ENCODE measurements at places on chromosomes 2 and 18.

GRCh38 chr2:104976603-104977120 is 61.2 kb upstream of the MRPS9 start:
- no peak for DNase-seq

DNA sequence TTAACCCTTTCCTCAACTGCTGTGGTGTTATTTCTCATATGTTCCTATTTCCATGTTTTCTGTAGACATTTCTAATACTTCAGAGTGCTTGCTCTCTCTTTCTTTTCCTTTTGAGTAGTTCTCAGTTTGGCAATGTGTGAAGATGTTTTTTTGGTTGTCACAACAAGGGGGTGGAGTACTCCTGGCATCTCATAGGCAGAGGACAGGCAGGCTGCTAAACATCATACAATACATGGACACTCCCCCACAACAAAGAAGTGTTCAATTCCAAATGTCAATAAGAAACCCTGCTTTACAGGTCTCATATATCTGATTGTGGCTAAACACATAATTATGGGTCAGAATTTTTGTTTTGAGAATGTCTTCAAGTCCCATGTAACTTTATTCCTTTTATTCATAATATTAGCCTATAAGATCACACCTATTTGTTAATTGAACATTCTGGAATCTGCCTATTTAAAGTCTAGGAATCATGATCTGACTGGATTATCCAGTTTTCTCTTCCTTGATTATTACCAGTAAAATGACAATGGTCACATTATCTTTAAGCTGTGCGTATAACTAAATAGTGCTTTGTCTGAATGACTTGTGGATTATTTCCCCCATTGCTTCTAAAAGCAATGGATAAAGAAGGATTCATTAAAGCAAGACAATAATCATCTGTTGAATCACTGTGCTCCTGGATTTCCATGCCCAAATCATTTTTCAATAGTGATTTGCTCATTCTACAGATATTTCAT is 46.8 kb upstream of the ITPRID2 start:
- no peak for DNase-seq

DNA sequence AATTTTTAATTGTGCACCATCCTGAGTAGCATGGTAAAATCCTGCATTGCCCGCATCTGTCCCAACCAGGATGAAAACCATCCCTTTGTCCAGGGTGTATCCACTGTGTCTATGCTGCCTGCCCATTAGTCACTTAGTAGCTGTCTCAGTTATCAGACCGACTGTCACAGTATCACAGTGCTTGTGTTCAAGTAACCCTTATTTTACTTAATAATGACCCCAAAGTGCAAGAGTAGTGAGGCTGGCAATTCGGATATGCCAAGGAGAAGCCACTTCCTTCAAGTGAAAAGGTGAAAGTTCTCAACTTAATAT is 8.8 kb downstream of the ITSN2 start:
- DNase-seq = no peak

- no peak for DNase-seq
Observed at GRCh38 chr18:14085770-14086457, 46.3 kb downstream of the ZNF519 start.

- no peak for DNase-seq
Observed at GRCh38 chr2:159206736-159207380, 79.6 kb downstream of the WDSUB1 start.

- no peak for DNase-seq
Observed at GRCh38 chr2:241868661-241869081, 858 bp upstream of the RTP5 start.

GRCh38 chr18:53789376-53790247 is 434.9 kb downstream of the MBD2 start:
- DNase-seq = no peak

DNA sequence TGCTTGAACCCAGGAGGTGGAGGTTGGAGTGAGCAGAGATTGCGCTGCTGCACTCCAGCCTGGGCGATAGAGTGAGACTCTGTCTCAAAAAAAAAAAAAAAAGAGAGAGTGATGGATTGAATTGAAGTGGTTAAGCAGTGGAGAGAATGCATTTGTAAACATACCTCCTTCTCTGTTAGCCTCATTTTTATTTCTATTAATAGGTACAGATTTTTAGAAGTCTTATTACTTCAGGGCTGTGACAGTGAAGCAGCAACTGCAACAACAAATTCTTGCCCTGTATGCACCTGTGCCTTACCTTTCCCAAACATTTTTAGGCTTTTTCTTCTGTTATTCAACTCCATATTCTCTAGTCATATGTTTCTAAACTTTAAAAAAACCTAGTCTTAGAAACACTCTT is 55.5 kb downstream of the RAB10 start:
- DNase-seq = no peak

GRCh38 chr2:7745369-7745768 is 828.2 kb downstream of the RNF144A start:
- no peak for DNase-seq

DNA sequence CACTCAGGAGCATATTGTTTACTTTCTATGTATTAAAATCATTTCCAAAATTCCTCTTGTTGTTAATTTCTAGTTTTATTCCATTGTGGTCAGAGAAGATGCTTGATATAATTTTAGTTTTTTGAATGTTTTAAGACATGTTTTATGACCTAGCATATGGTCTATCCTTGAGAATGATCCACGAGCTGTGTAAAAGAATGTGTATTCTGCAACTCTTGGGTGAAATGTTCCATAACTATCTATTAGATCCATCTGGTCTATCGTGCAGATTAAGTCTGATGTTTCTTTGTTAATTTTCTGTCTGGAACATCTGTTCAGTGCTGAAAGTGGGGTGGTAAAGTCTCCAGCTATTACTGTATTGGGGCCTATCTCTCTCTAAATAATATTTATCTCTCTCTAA is 83.3 kb upstream of the EPAS1 start:
- DNase-seq = no peak

GRCh38 chr2:47346-47725 is 1.0 kb upstream of the FAM110C start:
- DNase-seq = no peak

DNA sequence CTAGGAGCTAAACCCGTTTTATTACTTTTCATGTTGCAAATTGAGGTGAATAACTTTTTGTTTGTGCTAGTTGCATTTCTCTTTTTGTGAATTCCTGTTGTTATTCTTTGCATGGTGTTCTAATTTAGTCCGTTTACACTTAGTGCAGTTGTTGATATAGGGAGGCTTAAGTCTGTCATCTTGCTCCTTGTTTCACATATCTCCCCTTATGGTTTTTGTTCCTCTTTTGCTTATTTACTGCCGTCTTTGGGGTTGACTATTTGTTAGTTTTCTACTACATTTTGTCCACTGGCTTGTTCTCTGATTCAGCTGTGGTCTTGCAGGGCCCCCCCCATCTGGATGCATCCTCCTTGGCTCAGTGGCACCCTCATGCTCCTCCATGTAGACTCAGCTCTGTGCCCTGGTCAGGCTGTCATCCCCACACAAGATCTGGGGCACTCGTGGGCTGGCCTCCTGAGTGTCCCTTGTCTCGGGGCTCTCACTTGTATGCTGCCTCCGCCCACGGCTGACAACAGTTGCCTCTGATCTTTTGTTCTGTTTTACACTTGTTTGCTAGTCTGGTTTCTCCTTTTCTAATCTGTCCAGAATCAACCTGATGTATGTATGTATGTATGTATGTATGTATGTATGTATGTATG is 42.9 kb upstream of the ASB1 start:
- no peak for DNase-seq

DNA sequence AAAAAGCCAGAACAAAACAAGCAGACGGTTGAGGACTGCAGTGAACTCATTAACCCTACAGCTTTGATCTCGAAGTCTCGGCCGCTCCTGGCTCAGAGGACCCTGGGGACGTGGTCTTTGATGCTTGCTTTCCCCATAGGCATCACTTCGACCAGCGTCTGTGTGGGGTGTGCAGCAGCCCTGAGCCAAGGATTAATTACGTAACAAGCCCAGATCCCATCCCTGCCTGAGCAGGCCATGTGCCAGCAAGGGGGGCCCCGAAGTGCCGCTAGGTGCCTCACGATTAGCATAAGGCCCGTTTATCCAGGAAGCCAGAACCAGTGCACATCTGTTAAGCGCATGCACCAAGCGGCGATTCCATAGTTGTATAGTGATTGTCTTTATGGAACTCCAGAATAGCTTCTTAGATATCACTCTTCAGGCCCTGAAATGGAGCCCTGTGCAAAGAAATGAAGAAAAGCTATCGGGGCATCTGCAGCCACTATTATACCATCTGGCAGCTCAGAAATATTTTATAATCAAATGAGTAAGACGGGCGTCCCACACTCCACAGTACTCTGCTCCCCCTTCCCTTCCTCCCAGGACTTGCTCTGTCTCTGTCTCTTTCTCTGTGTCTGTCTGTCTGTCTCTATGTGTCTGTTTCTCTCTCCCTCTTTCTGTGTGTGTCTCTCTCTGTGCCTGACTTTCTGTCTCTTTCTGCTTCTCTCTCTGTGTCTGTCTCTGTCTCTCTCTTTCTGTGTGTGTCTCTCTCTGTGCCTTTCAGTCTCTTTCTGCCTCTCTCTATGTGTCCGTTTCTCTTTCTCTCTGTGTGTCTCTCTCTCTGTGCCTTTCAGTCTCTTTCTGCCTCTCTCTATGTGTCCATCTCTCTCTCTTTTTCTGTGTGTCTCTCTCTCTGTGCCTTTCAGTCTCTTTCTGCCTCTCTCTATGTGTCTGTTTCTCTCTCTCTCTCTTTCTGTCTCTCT is 41.7 kb downstream of the HPCAL1 start:
- peak; percentile 89 for DNase-seq

GRCh38 chr2:42045848-42046748 is 1.7 kb upstream of the PKDCC start:
- peak; percentile 90 for DNase-seq

GRCh38 chr2:229342376-229342775 is 71.3 kb upstream of the PID1 start:
- DNase-seq = no peak

DNA sequence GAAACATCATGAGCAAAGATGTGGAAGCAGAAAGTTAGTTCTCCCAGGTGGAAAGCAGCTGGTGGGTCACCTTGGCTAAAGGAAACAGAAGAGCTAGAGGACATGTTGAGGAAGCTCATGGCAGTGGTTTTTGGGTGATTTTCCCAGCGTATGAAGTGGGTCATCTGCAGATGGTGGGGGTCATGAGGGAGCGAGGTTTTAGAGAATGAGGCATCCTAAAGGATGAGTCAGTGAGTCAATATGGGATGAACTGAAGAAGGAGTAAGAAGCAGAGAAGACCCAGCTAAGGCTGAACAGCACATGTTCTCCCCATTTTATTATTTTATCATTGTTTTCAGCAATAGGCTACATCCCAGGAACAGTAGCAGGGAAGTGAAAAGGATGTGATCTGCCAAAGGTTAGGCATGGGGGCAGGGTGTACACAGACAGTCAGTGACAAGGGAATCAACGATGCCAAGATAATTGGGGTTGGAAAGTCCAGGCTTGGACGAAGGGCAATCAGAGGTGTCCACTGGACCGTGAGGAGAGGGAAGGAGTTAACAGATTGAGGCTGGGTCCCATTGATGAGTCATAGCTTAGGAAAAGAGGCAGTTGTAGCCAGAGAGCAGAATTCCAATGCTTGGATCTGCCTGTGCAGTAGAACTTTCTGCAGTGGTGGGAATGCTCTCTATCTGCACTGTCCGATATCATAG is 289.3 kb upstream of the RAB12 start:
- no peak for DNase-seq

DNA sequence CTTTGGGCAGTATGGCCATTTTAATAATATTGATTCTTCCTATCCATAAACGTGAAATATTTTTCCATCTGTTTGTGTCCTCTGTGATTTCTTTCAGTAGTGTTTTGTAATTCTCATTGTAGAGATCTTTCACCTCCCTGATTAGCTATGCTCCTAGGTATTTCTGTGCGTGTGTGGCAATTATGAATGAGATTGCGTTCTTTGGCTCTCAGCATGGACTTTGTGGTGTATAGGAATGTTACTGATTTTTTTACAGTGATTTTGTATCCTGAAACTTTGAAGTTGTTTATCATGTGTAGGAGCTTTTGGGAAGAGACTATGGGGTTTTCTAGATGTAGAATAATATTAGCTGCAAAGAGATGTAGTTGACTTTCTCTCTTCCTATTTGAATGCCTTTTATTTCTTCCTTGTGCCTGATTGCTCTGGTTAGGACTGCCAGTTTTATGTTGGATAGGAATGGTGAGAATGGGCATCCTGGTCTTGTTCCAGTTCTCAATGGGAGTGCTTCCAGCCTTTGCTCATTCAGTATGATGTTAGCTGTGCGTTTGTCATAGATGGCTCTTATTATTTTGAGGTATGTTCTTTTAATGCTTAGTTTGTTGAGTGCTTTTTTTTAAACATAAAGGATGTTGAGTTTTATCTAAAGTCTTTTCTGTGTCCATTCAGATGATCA is 27.0 kb upstream of the THUMPD2 start:
- no peak for DNase-seq

DNA sequence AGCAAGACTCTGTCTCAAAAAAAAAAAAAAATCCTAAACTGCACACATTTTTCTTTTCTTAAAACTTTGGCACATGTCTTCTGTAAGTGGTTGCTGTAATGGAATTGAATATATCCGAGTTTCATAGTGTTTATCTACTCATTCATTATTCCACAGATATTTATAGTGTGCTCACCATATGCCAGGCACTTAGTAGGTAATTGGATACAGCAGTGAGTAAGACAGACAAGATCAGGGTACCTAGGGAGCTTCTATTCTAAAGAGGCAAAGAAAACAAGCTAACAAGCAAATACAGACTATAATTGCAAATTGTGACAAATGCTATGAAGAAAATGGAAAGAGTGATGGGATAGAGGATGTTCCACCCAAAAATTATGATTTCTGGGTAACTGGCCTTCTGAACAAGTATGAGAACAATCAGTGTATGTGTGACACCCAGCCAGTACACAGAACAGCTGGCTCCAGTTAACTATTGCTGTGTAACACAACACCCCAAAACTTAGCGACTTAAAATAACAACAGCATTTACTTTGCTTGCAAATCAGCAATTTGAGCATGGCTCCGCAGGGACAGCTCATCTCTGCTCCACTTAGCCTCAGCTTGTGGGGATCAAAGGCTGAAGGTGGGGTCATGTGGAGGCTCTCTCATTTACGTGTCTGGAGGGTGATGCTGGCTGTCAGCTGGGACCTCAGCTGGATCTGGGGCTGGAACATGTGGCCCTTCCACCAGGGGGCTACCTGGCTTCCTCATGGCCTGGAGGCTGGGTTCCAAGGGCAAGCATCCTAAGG is 224.9 kb downstream of the INSIG2 start:
- DNase-seq = peak; percentile 94

DNA sequence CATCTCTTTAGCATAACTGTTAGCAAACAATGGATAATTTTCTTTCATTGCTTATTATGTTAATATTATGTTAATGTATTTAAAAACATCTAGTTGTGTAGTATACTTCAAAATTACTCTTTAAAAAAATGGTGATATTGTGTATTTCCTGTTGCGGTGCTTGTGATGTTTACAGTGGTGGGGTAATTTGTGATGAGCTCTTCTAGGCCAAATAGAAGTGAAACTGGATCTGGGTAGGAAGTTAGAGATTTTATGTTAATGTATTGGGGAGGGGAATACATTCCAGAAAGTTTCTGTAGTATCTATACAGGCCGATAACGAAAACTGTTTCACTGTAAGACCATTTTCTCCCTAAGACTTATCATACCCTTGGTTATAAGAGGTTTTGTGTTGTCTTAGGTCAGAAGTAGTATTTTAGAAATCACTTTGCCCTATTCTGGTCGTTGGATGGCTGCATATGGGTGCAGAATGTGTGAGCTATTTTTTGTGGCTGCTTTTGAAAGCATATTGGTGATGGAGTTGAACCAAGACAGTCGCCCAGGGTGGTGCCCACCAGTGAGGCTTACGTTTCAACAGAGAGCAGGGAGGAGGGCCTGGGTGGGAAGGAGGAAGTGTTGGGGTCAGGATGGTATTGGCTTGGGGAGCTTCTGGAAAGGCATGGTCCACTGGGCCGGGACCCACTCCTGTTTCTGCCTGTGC is 5.8 kb downstream of the TSHZ1 start:
- DNase-seq = no peak
